ENCODE measurements at places on chromosomes 2 and 18.

DNA sequence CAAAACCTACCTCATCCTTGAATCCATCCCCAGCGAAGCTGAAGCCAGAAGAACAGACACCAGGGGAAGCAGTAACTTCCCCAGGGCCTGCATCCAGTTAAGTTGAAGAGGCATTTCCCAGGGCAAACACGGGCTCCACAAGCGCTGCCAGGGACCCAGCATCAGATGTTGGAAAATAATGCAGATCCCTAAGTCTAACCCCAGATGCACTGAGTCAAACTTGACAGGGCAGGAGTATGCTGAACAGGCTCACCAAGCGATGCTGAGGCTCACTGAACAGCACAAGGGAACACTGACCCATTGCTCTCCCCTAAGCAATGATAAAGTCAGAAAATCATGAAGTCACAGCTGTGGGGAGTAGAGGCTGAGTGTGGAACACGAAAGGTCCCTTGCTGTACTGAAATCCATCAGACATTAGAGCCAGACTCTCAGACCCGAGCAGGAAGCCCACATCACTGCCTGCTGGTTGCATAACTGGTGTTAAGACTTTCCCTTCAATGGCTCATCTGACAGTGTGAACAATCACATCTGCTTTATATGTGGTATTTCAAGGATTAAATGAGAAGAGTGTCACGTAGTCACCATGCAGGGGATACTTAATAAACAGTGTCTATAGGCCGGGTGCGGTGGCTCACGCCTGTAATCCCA is 36.2 kb downstream of the TNS1 start:
- no peak for DNase-seq

DNA sequence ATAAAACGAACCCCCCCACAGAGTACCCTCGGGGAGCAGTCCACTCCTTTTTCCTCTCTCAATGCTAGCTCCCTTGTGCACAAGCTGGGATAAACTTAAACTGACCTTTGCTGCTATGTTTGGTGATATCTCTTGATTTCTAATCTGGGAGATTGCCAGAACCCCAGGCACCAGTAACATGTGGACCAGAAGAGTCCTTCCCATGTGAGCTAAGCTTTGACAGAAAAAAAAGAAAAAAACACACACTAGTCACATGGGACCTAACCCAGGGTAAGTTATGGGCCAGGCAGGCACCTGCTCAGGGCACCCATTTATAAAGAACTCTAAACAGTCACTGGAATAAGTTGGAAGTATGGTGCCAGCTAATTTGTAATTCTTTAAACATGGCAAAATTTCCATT is 242.6 kb downstream of the EN1 start:
- no peak for DNase-seq

DNA sequence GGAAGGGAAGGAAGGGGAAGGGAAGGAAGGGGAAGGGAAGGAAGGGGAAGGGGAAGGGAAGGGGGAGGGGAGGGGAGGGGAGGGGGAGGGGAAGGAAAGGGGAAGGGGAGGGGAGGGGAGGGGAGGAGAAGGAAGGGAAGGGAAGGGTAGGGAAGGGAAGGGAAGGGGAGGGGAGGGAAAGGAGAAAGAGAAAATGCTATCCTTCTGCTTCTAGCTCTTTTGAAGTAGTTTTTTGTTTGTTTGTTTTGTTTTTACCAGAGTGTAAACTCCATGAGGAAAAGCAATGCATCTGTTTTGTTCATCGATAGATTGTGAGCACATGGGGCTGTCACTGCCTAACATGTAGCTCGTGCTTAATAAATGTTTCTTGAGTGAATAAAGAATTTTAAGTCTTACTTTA is 1592.7 kb upstream of the ACVR2A start:
- no peak for DNase-seq

GRCh38 chr2:169895294-169895985 is 68.2 kb downstream of the UBR3 start:
- DNase-seq = no peak

DNA sequence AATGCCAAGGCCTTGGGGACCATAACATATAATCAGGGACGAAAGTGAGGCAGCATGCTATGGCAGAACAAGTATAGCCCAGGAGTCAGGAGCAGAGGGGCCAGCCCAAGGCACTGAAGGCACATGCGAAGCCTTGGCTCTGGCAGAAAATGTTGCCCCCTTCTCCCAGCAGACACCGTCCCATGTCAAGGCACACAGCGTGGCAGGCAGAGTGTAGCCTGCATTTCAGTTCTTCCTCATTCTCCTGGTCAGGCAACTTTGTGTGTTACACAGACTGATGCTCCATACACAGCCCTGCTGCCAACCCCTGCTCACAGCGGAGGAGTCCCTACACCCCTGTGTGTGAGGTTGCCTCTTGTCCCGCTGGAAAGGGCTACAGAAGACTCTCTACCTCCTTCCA is 480.8 kb downstream of the BCL11A start:
- DNase-seq = no peak

DNA sequence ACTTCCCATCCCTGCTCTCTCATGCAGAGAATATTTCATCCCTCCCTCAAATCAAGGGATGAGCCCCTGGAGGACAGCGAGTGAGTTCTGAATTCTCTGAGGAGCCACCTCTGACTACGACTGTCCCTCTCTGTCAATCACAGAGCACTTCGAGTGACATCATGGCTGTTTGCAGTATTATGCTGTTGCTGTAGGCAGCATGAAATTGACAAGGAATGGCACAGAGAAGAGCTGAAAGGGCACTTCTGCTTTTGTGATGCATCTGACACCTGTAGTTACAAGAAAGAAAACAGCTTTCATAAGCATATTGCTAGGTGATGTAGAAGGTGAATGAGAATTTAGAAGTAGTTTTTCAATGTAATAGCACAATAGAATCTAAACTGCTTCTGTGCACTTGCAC is 166.9 kb downstream of the ARHGAP15 start:
- DNase-seq = no peak

- DNase-seq = no peak
Observed at GRCh38 chr18:10232062-10232461, 222.4 kb upstream of the APCDD1 start.

DNA sequence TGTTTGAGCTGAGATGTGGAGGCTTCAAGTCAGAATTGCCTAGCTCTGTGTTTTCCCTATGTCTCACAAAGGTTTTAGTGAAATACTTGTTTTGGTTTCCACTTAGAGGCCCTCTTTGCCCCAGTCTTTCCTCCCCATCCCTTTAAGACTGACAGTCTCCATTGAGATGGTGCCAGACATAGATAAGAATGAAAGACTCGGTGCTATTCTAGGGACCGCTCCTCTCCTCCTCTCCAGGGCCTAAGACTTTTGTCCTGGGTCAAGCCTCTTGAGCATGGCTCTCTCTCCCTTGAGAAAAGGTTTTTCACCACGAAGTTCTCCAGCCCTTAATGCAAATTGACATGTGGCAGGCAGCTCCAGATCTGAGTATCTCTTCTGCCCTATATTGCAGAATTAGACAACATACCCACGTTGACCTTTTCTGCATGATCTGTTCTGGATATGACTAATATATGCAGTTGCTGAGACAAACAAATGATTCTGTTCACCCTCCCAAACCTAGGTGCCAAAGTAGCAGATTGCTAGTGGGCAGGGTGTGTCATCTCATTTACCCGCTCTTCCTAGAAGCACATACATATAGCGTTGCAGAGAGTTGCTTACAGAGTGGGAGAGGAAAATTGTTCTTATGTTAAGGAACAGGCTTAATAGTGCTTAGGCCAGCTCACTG is 47.5 kb upstream of the ACSL3 start:
- no peak for DNase-seq

- DNase-seq = no peak
Observed at GRCh38 chr2:46666044-46666679, 186.8 kb downstream of the TMEM247 start.

DNA sequence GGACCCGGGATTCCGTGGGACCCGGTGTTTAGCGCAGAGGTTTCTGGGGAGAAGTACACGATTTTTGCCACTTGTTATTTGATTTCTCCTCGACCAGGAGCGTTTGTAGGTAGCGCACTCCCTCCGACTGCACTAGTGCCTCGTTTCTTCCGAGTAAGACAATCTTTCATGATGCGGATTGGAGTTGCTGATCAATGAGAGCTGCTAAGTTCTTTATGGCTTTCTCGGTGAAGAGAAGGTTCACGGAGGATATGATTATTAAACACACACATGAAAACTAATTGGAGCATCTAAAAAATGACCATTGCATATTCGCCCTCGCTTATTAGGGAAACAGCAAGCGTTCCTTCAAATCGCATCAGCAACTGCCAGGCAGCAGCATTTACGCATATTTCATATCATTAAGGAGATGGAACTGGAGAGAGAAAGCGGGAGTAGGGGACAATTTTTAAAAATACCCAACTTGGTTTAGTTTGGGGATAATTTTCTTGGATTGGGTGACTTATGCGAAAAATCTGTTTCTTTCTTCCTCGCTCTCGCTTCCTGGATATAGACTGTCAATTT is 616 bp downstream of the EML6 start:
- no peak for DNase-seq

DNA sequence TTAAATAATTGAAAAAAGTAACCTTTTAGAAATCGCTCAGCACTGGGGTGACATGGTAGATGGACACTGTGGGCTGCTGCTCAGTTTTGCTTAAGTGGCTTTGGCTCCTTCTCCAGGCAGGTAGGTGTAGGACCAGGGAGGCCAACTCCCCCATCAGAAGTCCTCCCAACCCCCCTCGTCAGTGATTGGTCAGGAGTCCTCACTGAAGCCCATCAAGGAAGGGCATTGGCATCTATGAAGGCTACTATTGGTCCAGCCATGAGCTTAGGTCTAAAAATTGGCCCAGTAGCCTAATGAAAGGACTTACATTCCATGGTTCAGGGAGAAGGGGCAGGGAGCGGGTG is 34.7 kb downstream of the ST3GAL5 start:
- DNase-seq = no peak

GRCh38 chr2:233460726-233461441 is 105.7 kb downstream of the USP40 start:
- no peak for DNase-seq

- DNase-seq = no peak
Observed at GRCh38 chr2:113182471-113183260, 8.9 kb downstream of the PSD4 start.
